ENCODE measurements at places on chromosomes 7 and 10.

DNA sequence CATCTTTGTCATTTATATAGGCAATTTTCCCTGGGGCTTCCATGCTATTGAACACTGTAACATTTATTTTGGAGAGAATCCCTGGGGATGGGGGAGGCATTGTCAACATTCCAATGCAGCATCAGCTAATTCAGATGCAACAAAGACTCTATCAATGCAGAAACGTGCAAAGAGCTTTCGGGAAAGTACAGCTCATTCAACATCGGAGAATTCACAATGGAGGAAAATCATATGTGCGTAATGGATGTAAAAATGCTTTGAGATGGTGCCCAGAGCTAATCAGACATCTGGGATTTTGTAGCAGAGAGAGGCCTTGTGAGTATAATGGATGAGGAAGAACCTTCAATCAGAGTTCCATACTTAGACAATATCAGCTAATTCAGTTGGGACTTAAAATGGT is 28.3 kb upstream of the FIS1 start:
- no peak for DNase-seq

DNA sequence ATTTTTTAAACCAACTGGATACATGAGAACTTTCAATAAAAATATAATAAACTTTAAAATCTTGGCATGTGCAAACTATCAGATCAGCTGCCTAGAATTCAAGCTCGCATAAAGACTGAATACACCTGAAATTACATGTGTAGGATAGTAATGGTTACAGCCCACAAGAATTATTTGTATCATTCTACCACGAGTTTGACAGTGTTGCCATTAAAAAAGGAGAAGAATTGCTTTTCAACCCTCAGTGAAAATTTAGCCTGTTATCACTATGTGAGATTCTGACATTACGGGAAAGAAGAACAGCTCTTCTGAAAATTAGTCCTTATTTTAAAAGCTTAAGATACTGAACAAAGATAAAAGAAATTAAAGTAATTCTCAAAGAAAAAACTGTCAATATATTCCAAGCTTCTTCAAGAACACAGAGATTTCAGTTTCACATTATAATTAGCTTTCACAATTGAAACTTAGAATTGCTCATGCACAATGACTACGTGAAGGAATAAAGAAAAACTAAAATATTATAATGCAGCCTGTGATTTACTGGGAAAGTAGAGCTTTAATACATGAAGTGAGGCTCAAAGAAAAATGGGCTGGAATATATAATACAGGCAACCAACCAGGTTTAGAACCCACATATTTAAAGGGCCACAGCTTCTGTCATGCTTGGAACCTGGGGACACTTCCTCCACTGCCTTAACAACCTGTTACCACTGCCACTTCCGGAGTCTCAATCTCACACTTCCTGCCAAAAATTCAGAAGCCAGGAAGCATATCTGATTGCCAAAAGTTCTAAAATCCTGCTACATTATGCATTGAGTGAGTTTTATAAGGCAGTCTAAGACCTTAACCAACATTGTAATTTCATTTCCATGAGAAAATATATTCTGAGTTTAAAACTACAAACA is 23.2 kb downstream of the TPK1 start:
- DNase-seq: no peak

DNA sequence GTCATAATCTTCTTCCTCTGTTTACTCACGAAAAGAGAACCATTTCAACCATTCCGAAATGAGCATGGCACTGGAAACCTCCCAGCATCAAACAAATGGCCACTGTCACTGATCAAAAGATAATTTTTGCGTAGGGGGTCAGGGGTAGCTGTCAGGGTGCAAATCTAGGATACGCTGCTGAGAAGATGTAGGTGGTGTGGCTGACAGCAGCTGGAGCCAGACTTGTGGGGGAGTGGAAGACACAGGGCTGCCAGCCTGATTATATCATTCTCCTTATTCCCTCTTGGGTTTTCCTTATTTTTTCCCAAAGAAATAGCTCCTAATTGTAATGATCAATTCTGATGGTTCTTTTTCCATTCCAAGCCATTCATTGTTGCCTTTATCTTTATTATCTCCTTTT is 266.1 kb downstream of the SORCS1 start:
- DNase-seq: no peak

DNA sequence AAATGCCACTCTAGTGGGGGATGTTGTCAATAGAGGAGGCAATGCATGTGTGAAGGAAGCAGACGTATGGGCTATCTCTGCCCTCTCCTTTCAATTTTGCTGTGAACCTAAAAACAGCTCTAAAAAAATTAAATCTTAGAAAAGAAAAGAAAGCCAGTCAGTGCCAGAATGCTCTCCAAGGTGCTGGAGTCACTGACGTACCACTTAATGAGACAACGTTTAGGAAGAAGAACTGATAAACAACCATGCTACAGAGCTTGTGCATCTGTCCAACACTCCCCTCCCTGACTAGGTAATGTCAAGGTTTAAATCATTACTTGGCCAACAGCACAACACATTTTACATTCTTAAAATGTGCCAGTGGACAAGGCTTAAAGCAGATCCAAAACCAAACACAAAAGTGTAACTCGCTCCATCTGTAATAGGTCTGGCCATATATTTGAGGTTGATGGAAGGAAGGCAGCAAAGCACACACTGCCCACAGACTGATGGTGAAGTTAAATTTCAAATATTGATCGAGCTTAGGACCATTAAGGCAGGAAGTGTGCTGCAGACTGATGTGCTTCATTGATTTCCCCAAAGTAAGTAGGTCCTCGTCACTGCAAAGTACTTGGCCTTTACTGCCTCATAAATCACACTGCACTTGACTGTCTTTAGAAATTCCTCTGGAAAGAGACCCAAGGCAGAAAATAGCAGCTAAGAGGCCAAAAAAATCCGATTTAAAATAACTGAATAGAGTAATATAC is 15.5 kb downstream of the ARMH3 start:
- DNase-seq: no peak

DNA sequence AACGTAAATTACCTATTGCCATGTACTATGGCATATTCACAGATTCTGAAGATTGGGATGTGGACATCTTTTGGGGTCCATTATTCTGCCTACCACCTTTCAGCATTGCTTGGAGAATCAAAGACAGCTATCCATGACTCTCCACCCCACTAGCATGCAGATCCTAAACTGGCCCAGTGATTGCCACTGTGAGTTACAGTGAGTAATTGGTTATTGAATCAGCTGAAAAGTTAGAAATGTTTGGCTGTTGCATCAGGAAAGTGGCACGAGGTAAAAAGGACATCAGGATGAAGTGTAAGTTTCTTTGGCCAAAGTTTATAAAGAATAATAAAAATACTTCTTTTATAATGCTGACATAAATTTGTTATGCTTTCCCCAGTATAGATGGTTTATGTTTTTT is 148.2 kb upstream of the ETV1 start:
- no peak for DNase-seq

DNA sequence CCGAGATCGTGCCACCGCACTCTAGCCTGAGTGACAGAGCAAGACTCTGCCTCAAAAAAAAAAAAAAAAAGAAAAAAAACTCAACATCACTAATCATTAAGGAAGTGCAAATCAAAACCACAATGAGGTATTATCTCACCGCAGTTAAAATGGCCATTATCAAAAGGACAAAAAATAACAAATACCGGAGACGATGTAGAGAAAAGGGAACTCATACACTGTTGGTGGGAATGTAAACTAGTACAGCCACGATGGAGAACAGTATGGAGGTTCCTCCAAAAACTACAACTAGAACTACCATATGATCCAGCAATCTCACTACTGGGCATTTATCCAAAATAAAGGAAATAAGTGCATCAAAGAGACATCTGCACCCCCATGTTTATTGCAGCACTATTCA is 24.3 kb downstream of the GRK5 start:
- DNase-seq: no peak

GRCh38 chr10:59750155-59750945 is 2.9 kb downstream of the MRLN start:
- no peak for DNase-seq

DNA sequence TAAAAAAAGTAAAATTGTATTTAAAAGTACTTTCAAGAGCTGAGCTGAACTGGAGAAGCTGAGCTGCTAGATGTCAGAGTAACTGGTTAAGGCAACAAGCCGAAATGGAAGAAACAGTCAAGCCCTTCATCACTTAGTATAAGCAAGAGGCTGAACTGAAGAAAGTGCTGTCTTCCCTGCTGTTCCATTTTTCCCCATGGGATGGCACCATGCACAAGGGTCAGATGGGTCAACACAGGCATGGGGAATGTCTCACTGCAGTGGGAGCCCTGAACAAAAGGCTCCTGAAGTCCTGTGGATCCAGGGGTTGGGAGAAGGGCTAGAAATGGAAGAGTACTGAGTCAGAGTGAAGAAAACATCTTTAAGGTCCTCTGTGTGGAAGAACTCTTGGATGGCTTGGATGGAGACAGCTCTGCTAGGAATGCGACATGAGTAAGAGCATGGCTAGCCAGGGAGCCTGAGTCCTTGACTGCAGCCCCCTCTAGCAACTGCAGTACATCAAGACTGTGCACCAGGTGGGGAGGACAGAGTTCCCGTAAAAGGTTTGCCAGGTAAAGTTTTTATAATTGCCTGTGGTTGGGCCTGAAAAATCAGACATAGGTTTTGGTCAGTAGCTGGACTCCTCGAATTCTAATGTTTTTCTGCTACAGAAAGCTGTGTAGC is 348.3 kb downstream of the GPR158 start:
- no peak for DNase-seq

Data from NCI-H1105 (cell line).